PC-9 (cell line): ENCODE measurements at places on chromosomes 12 and 14.

GRCh38 chr14:55139141-55139540 lies 10.1 kb downstream of the LGALS3 start:
- DNase-seq, result no peak

DNA sequence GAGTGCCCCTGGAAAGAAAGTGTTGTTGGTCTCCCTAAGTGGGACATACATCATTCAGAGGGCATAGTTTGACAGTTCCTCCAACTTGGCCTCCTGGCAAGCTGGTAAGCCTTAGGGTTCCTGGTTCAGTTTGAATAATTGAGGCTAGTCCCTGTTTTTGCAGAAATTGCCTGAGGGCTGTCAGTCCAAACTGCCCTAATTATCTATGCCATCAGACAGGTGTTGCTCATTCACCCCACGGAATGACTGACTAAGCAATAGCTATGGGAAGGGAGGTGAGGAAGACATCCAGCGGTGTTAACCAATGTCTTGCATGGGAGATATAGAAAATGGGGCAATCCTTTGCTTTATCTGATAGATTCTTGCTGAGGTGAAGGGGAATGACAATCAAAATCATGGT lies 37.6 kb downstream of the SPTSSA start:
- DNase-seq, result no peak

GRCh38 chr12:26496170-26496569 lies 300.8 kb downstream of the SSPN start:
- DNase-seq, result no peak

GRCh38 chr14:32468955-32469354 lies 139.9 kb downstream of the AKAP6 start:
- peak; percentile 79 for DNase-seq

GRCh38 chr14:77243853-77244252 lies 27.2 kb downstream of the NGB start:
- no peak for DNase-seq

DNA sequence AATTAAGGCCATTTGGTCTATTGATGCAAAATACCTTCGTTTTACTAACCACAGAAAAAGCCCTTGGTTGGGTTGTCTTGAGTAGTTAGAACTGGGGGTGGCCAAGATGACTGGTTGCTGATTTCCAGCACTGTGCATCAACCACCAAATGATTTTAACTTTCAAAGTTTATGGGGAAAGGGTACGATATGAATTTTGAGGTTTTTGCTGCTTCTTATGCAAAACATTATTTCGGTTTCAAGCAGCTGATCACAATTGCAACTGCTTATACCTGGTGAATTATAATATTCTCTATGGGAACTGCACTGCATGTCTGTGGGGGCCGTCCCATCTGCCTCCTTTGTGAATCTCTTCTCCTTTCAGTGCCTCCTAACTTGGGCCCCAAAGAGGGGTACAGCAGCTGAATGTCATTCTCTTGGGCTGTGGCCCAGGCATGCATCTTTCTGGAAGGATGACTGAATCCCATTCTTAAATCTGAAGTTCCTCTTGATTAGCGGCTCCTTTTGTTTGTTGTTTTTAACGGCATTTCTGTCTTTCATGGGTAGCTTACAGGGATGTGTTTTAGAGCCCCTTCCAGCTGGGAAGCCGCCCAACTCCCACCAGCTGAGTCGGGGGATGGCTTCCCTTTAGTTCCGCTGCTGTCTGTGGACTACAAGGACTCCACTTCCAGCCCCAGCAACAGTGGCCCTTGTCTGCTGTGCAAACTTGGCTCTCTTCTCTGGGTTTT lies 479.8 kb downstream of the ZFP36L1 start:
- DNase-seq, result no peak

DNA sequence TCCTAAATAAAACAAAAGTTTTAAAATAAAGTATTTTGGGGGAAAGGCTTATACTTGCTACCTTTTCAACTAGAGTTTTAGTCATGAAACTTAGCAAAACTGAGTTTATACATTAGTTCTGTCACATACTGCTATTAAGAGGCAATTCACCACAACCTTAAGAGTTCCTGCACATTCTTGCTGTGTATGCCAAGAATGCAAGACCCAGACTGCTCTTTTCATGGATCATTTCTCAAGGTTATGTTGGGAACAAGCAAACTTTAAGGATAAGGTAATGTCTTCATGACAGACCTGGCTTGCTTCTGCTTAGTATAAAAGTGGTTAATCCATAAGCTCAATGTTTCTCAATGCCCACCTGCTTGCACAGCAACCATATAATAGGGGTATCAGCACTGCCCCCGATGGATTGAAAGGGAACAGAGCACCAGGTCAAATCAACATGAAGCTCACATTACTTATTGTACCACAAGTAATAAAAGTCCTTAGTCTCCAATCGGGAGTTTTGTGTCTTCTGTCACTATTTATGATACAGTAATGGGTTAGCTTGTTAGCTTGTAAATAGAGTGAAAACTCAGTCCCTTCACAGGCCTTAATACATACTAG lies 67.6 kb downstream of the KIF21A start:
- no peak for DNase-seq

DNA sequence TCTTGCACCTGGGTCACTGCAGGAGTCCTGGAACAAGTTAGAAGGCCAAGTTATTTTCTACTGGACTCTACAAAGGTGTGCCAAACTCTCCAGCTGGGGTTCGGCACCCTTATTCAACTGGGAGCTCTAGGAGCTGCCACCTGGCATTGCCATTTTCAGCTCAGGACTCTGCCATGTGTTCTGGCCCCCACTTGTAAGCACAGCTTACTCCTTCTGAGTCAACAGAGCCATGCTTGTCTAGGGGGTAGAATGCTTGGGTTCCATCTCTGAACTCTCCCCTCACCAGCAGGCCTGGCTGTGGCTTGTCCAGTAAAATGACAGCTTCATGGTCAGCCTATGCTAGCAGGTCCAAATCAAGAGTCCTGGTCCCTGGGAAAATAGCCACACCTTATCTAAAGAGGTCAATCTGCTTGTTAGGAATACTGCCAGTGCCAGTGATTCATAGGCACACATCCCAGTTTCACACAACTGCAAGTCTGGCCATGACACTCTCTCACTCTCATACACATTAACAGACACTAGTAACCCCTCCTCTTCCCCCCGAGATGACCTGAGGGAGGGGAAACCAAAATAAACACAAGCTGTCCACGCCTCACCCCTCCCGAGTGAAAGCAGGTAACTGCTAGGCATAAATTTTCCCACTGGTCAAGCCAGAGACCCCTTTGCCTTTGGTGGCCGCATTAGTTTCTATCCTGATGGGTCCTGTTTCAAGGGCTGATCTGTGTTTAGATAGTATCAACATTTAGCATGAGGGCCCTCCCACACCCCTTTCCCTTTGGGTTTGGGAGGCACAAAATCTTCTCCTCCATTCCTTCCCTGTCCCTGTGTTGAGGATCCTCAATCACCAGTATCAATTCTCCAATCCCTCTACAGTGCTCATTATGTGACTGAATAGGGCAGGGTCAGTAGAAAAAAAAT lies 182.3 kb upstream of the GZMB start:
- no peak for DNase-seq

- no peak for DNase-seq
Measured at GRCh38 chr12:25084816-25085215, 110.1 kb downstream of the DNAI7 start.

DNA sequence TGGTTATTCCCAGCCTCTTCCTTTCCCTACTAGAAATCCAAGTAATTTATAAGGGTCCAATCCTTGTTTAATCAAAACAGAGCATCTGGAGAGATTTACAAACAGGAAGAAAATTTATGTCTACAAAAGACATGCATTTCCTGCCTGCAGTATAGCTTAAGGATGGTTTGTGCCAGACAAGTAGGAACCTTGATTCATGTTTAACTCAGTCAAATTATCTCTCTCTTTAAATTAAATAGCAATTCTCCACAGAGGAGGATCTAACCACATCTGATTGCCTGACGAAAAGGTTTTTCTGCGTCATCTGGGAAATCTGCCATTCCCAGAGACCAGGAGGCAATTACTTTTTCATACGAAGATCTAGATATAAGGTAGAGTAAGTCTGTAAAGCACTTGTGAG lies 105.2 kb downstream of the ZFC3H1 start:
- DNase-seq, result no peak

DNA sequence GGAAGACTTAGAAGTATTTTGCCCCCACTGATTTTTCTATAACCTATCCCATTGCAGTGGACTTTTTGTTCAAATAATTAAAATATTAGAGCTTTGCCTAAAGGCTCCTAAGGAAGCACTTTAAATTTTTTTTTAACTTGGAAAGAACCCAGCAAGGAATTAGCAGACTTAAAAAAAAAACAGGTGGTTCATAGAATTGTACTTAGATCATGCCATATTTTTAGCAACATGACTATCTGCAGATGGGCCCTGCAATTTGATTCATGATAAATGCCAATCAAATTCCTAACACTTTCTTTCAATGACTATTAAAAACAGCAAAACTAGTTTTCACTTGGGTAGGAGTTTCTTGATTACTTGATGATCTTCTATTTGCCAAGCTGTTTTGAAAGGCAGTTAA lies 11.5 kb downstream of the ADAMTS20 start:
- DNase-seq, result no peak

DNA sequence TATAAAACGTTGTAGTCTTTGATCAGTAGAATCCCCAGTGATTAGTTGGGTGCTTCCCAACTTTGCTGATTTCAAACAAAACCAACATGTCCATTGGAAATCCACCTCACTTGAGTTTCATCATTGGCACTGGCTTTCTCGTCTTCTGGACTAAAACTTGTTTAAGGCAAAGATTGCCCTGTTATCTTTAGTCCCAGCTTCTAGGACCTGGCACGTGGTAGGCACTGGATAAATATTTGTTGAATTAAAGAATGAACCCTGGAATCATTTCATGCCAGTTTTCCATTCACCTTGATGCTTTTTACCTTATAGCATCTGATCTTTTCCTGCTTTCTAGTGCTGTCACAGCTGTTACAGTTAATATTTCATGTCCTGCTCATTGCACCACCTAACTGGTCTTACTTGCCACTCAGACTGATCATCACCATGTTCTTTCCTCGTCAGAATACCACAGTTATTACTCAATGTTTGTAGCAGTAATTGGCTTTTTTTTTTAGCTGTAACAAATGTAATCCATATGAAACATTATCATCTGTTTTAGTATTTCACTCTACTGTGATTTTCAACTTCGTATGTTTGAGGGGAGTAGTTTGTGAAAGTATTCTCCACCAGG lies 7.3 kb upstream of the C12orf50 start:
- peak; percentile 72 for DNase-seq

DNA sequence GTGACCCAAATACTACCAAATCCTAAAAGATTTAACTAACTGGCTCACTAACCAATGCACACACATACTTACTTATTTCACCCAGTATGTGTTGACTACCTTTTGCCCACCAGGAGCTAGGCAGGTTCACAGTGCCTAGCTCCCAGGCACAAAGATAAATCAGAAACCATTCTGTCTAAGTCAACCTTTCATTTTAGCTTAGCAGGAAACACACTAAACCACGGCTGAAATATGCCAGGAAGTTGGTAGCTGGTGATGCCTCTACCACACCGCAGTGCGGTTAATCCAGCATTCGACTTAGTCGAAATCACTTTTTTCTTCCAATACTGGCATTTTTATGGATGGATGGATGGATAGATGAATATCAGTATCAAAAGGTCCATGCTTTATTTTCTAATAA lies 597.7 kb downstream of the DIO2 start:
- DNase-seq, result no peak

- no peak for DNase-seq
Measured at GRCh38 chr14:105083926-105084685, 18.9 kb upstream of the GPR132 start.

DNA sequence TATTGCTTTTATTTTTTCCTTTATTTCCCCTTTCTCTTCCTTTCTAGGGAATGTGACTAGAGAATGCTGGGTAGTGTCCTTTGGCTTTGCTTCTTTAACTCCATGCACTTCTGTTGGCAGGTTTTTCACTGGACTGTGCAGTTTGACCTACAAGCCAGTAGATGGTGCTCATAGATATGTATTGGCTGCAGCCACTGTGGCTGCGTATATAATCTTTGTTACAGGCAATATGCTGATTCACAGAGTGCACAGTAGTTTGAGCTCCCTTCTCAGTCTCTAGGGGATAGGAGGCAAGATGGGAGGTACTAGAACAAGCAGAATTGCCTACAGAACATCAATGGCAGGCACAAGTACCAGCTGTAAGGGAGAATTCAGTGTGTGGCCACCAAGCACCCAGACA lies 503.5 kb downstream of the LRFN5 start:
- no peak for DNase-seq

DNA sequence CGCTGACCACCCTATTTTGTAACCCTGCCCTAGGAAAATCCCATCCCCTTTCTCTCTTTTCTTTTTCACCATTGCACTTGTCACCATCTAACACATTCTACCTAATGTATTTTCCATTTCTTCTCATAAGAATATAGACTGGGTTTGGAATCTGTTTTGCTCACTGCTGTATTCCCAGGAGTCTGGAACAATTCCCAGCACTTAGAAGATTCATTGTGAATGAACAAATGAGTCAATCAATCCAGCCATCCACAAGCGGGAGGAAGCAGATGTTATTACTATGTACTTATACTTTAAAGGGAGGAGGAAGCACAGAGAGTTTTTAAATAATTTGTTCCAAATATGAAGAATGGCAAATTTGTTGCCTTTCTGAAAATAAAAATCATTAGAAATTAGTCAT lies 142.1 kb downstream of the KIF21A start:
- no peak for DNase-seq
